ENCODE measurements at places on chromosomes 2 and 18. TPM values are rescaled to one million over a fixed set of nuclear protein-coding genes. Genes with fewer than 3 reads are reported as not detected.

Gene ANKRD23
- 0.89 TPM for total RNA-seq

Gene CRYGB
- total RNA-seq, result not detected

Gene GPBAR1
- total RNA-seq, result not detected

Gene NXPH2
- total RNA-seq, result not detected

Gene RGPD4
- not detected for total RNA-seq
